ENCODE measurements at places on chromosomes 12 and 14.

DNA sequence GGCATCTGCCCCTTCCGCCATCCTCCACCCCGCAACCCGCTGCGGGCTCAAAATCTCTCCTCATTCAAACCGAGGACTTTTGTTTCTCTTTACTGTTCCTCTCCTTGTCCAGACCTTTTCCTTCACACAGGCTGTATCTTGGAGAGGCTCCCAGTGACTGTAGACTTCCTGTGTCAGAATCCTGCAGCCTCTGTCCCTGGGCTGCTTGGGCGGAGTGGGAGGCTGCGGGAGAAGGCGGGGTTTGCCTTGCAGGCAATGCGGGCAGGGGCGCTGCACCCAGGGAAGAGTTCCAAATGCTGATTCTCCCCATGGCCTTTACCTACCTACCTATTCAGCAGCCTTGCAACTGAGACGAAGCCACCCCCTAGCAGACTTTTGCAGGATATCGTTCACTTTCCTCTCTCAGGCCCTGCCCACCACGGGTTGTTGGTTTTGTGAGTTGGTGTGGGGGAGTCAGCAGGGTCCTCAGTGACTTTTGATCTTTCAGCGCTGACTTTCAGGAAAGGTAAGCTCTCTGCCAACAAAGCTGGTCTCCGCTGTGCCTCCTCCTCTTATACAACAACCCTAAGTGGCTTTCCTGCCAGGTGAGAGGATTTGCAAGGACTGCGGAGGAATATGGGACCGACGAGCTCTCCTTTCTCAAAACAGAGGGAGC is 79.0 kb upstream of the KCNA1 start:
- no peak for DNase-seq

GRCh38 chr14:70785556-70785955 is 23.8 kb downstream of the MAP3K9 start:
- no peak for DNase-seq

- no peak for DNase-seq
These were observed 42.6 kb upstream of the FOXJ2 start for GRCh38 chr12:7989827-7990491.

DNA sequence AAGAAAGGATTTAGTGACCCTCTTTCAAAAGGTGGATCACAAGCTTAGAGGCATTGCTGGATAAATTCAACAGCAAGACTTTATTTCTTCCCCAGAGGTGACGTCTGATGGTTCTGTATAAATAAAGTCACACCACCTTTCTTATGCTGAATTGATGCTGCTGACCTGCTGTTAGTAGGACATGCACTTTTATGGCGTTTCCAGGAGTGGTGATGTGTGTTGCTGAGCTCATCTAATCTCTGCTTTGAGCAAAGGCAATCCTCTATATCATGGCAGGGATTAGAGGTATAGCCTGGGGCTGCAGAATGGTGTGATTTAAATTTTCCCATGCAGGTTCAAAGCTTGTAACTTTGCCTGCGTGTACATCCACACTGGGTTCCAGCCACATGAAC is 94.9 kb downstream of the ETV6 start:
- DNase-seq = no peak

- DNase-seq = no peak
These were observed 1.6 kb downstream of the RFX4 start for GRCh38 chr12:106584104-106585064.

- DNase-seq = no peak
These were observed 197.4 kb downstream of the DUSP6 start for GRCh38 chr12:89154743-89155499.

- DNase-seq = no peak
These were observed 16.9 kb downstream of the OR6S1 start for GRCh38 chr14:20624495-20625070.

DNA sequence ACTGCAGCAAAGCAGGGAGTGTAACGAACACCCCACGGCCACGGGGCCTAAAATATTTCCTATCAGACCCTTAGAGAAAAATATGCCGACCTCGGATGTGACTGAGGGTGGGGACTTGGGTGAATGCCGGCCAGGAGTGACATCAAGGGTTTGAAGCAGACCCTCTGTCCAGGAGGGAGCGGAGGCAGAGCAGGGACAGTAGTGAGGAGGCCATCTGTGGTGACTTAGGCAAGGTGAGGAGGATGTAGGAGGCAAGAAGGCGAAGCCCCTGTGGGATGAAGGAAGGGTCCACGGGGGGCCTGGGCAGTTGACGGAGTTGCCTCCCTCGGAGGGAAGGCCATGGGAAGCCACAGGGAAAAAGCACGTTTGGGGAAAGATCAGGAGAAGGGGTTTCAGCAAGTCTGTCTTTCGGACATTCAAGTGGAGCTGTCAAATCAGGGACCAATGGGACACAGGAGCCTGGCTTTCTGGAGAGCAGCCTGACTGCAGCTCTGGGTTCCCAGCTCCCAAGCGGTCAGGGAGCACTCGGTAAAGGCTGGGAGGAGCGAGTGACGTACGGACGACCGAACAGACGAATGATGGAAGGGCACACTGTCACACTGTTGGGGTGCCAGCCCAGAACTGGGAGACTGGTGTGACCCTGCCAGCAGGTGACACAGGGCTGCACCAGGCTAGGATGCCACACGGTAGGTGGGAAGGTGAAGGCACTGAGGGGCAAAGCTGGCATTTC is 74.3 kb downstream of the MOK start:
- DNase-seq = no peak

DNA sequence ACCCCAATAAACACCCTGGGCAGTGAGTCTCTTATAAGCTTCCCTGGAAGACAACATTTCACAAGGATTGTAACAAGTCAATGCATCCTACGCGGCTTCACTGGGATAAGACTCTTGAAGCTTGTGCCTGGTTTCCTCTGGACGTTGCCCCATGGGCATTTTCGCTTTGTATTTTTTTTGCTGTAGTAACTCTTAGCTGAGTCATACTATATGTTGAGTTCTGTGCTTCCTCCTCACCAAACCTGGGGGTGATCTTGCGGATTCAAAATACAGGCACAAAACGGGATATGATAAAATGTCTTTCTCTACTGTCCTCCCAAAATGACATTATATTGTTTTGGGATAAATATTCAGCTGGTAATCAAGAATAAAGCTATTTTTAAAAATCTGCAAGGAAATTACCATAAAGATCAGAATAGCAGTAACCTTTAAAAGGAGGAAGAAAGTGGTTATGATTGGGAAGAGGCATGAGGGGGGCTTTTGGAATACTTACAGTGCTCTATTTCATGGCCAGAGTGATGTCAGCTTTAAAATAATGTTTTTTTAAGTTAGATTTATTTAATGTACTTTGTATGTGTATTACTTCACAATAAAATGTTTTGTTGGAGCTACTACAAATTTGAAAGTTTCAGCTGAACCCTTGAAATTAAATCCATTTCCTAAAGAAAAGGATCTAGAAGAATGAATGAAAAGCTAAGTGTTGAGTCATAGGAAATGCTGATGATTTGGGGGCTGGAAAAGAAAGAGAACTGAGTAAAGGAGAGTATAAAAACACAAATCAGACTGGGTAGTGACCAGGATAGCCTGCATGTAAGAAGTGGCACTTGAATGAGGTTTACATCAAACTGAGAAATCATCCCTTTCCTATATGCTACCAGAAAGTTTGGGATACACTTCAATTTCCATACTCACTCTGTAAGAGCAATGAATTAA is 14.7 kb downstream of the BTBD7 start:
- DNase-seq = no peak

DNA sequence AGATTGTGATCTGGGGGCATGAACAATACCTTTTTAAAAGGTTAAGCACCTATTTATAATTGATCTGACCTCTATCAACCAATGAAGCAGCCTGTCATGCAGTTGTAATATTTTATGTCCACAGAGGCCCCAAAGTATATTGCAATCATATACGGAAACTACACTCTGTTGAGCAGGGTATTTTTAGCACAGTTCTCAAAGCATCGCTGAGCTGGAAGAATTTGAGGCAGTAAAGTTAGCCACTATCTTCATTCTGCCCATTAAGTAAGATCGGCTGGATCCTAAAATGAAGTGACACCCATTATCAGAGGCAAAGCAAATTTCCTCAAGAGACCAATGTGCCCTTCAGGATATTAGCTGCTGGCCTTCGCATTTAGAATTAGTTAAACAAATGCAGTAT is 47.7 kb upstream of the GRIP1 start:
- DNase-seq = no peak

- DNase-seq = no peak
These were observed 3.6 kb upstream of the EID3 start for GRCh38 chr12:104299842-104300481.

GRCh38 chr12:124531281-124531745 is 36.1 kb downstream of the NCOR2 start:
- peak; percentile 77 for DNase-seq

DNA sequence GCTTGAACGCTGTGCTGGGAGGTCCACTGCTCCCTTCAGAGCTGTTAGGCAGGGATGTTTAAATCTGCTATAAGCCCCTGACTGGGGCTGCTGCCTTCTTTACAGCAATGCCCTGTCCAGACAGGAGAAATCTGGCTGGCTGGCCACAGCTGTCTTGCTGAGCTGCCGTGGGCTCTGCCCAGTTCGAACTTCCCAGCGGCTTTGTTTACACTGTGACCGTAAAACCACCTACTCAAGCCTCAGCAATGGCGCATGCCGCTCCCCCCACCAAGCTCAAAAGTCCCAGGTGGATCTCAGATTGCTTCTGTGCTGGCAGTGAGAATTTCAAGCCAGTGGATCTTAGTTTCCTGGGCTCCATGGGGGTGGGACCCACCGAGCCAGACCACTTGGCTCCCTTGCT is 35.8 kb downstream of the CKAP4 start:
- no peak for DNase-seq

DNA sequence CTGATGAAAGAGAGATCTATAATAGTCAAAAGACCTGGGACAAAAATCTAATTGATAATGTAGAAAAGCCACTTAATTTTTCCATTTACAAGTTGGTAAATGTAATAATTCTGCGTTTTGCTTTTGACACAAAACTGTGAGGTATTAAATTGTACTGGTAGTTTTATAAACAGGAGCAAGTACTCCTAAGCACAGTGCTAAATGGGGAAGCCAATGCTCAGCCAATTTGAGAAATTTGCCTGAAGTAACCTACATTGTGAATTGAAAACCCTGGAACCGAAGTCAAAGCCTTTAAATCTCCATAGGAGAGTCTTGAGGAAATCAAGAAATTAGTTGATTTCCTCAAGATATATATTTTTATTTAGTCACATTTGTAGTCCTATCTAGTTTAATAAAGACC is 152.8 kb downstream of the SLCO1B3 start:
- no peak for DNase-seq

- no peak for DNase-seq
These were observed 77.8 kb downstream of the HSD17B6 start for GRCh38 chr12:56840922-56841321.

GRCh38 chr12:45138609-45139008 is 77.3 kb upstream of the ANO6 start:
- DNase-seq = no peak

DNA sequence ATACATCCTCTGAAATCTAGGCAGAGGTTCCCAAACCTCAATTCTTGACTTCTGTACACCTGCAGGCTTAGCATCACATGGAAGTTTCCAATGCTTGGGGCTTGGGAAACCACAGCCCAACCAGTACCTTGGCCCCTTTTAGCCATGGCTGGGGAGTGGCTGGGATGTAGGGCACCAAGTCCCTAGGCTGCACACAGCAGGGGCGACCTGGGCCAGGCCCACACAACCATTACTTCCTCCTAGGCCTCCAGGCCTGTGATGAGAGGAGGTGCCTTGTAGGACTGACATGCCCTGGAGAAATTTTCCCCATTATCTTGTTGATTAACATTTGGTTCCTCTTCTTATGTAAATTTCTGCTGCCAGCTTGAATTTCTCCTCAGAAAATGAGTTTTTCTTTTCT is 1387.4 kb downstream of the FSCB start:
- DNase-seq = no peak

DNA sequence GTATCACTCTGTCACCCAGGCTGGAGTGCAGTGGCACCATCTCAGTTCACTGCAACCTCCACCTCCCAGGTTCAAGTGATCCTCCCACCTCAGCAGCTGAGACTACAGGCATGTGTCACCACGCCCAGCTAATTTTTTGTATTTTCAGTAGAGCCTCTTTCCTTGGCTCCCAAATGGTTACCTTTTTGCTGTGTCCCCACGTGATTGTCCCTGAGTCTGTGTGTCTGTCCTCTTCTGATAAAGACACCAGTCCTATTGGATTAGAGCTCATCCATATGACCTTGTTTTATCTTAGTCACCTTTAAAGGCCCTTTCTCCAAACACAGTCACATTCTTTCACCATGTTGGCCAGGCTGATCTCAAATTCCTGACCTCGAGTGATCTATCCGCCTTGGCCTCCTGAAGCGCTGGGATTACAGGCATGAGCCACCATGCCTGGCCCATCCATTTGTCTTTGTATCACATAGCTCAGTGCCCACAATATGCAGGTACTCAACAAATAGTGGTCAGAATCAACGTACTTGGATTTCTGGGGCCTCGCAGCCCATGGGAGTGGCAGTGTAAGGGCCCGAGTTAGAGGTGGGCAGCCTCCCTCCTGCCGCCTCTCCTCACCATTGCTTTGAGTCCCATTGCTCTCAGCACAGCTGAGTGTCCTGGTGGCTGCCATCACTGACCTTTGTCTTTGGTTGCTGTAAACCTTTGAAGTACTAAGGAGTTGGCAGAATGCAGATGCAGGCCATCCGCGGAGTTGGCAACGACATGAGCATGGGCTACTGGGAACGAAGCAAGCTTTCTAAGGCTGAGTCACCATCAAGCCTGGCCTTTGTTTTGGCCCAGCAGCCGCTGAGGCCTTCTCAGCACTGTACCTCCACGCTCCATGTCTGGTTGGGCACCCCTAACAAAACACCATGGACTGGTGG is 9.3 kb downstream of the TPCN1 start:
- no peak for DNase-seq

DNA sequence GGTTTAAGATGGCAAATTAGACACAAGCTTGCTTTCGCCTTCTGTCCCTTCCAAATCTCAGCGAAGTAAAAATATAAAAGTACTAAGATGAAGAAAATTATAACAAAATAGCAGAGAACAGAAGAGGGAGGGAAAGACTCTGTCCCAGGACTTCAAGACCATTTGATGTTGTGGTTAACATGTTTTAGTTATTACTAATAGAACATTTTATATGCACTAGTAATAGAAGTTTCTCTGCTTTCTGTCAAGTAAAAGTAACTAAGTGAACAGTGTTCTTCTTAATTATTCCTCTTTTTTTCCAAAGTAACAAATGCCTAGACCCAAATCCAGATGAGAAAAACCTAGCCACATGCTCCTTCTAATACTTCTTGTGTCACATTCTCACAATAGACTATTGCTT is 85.1 kb upstream of the DAAM1 start:
- DNase-seq = no peak

GRCh38 chr12:29145372-29146170 is 3.5 kb upstream of the FAR2 start:
- no peak for DNase-seq

- no peak for DNase-seq
These were observed 22.2 kb upstream of the TCL1B start for GRCh38 chr14:95664066-95664465.

DNA sequence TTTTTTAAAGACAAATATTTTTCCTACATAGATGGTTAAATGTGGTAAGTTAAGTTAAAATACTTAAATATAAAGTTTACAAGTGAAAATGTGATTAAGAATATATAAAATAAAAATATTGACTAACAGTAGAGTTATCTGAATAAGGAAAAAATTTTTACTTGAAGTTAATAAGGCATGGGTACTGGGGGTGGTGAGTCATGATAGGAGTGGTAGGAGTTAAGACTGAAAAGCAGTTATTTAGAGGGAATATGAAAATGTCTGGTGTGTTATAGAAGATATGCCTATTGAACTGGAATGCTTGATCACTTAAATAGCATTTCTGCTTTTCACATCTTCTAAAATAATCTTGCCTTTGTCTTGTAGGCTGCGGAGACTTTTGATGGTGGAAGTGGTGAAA is 68.7 kb downstream of the CCDC91 start:
- DNase-seq = no peak
